ENCODE measurements at places on chromosomes 13 and 19.
A peak's percentile ranks its signal among the peaks of the same experiment; 100 is the strongest.

DNA sequence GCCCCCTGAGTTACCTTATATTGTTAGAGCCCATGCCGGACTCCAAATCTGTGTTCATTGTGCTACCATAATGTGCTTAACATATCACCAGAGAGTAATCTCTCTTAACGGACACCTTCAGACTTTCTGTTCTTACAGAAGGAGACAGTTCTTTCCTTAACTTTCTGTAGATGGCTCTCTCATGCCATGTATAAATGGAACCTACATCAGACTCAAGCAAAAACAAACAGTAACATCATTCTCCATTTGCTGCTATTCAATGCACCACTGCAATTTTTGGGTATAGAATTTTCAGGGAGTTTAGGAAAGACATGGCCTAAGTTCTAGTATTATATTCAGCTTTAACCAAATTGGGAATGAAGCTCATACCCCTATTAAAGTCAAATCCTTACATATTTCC is 12.6 kb upstream of the UGGT2 start:
- DNase-seq = no peak

- DNase-seq = peak; percentile 87
Measured at GRCh38 chr19:11673608-11674041, 65.1 kb downstream of the ZNF823 start.

DNA sequence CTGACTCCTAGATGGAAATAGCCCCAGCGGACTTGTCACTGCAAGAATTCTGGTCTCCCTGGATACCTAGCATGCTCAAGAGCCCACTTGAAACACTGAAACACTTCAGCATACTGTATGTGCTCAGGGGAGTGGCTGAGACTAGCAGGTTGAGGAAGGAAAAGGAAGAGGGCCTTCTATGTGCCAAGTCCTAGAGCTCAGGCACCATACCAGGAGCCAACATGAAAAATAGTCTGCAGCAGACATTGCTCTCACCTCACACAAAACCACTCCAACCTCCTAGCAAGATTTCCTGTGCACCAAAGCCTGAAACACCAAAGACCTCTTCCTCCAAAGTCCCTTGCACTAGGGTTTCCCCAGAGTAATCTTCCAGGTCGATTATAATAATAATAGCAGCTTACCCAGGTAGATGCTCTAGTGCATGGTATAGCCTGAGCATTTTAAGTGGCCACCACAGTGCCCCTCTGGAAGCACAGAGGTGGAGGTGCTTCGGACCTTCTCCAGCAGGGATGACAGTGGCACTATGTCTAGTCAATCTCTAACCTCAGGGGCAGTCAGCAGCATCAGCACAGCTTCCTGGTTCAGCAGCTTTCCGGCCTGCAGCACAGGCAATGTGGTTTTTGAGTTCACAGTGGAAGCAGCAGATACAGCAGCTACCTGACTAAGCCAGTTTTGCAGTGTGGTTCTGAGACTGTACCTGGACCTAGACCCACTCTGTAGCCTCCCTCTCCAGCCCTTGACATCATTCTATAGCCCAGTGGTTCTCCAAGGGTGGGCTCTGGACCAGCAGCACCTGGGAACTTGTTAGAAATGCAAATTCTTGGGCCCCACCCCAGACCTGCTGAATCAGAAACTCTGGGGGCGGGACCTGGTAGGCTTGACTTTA is 45.6 kb upstream of the UBE2L5 start:
- no peak for DNase-seq

DNA sequence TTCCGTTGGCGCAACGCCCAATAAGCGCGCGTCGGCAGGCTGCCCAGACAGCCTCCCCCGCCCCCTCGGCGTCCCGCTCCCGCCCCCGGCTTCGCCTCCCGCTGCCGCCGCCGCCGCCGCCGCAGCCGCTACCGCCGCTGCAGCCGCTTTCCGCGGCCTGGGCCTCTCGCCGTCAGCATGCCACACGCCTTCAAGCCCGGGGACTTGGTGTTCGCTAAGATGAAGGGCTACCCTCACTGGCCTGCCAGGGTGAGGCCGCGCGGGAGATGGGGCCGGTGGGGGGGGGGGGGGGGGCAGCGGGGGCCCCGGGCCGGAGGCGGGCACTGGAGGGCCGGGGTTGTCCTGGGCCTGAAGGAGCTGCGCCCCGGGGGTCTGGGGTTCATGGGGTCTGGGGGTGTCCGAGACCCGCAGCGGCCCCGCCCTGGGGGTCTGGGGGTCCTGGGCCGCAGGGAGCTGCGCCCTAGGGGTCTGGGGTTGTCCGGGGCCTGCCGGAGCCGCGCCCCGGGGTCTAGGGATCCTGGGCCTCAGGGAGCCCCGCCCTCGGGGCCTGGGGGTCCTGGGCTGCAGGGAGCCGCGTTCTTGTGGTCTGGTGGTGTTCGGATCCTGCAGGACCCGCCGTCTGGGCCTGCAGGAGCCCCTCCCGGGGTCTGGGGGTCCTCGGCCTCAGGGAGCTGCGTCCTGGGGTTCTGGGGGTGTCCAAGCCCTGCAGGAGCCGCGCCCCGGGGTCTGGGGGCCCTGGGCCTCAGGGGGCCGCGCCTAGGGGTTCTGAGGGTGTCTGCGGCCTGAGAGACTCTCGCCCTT is at the start of gene HDGFL2:
Gene HDGFL2, plus strand, starts transcription at position 124 of the 801 bp plus-strand sequence. Its CDS starts 54 bp downstream, at position 178.
- DNase-seq = no peak

DNA sequence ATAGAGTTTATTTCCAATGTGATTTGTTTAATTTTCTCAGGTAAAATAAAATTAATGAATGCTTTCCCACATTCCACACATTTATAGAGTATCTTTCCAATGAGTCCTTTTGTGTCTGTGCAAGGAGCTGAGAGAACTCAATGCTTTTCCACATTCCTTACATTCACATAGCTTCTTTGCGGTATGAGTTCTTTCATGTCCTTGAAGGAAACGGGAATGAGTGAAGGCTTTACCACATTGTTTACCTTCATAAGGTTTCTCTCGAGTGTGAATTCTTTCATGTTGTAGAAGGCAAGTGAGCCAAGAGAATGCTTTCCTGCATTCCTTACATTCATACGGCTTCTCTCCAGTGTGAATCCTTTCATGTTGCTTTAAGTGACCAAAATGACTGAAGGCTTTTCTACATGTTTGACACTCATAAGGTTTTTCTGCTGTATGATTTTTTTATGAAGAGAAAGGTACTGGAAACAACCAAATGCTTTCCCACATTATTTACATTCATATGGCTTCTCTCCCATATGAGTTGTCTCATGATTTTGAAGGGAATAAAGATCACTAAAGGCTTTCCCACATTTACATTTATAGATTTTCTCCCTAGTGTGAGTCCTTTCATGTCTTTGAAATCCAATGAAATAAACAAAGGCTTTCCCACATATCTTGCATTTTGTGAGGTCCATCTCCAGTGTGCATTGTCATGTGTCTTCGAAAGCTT is 14.4 kb upstream of the ZNF442 start:
- DNase-seq = no peak
